Stimulated activated CD4-positive, alpha-beta T cell treated with anti-CD3 and anti-CD28 coated beads, Interleukin-15, amount 100 ng/mL, for 1 hour (primary cell): ENCODE measurements at places on chromosomes 5 and 9.

- no peak for DNase-seq
Observed at GRCh38 chr9:108579757-108580439, 275.9 kb downstream of the ACTL7B start.

- DNase-seq = no peak
Observed at GRCh38 chr9:114174876-114175771, 19.8 kb downstream of the COL27A1 start.

- no peak for DNase-seq
Observed at GRCh38 chr9:125446561-125447094, 185.0 kb downstream of the GAPVD1 start.

- DNase-seq = no peak
Observed at GRCh38 chr5:17989036-17989435, 354.8 kb downstream of the TAF11L14 start.

GRCh38 chr9:124855944-124856765 is 2.9 kb downstream of the WDR38 start:
- no peak for DNase-seq

DNA sequence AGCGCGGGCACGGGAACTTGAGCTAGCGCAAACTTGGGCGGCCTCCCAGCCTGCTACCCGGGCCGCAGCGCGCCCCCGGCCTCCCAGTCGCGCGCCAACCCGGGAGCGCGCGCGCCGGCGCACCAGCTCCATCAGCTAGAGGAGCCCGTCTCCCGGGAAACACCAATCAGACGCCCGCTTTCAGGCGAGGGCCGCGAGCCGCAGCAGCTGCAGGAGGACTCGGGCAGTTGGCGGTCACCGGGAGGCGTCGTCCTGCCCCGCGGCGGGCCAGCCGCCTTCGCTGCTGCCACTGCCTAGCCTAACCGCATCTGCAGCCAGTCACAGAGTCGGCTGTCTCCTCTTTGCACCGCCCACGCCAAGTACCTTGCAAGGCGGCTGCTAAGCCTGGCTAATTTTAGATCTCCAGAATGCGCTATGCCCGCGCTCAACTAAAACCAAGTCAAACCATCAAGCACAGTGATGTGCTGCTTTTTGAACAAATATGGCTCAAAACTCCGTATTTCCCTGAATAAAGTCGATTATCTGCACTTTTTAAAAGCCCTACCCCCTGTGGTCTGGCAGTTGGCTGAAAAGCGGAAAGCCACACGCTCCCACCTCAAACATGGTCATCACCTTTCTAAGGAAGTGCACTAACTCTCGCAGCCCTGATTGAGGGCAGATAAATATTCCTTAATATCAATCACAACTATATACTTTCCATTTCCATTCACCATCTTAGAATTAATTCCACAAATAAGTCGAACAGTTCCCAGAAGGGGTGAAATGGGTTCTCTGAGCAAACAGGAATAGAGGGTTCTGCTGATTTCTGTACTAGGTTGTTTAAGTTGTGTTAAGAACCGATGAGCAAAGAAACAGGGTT is 221.8 kb downstream of the MEF2C start:
- DNase-seq = no peak

DNA sequence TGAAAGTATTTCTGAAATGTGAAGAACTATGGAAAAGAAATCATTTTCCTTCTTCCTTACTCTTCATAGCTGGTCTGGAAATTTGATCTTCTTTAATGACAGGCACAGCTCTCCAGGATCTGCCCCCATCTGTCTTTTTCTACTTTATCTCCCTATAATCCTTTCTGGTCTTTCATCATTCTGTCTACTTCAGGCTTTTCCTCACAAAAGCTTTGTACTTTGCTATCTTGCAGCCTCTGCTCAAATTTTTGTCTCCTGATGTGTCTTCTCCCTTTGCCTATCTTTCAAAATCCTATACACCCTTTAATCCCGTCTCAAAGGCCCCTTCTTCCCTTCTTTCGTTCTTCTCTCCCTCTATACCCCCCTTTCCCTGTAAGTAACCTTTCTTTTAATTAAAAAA is 114.9 kb upstream of the ATP10B start:
- DNase-seq = no peak

- DNase-seq = no peak
Observed at GRCh38 chr5:154315196-154315595, 124.7 kb downstream of the GALNT10 start.
